ENCODE measurements at places on chromosomes 1 and 21.

DNA sequence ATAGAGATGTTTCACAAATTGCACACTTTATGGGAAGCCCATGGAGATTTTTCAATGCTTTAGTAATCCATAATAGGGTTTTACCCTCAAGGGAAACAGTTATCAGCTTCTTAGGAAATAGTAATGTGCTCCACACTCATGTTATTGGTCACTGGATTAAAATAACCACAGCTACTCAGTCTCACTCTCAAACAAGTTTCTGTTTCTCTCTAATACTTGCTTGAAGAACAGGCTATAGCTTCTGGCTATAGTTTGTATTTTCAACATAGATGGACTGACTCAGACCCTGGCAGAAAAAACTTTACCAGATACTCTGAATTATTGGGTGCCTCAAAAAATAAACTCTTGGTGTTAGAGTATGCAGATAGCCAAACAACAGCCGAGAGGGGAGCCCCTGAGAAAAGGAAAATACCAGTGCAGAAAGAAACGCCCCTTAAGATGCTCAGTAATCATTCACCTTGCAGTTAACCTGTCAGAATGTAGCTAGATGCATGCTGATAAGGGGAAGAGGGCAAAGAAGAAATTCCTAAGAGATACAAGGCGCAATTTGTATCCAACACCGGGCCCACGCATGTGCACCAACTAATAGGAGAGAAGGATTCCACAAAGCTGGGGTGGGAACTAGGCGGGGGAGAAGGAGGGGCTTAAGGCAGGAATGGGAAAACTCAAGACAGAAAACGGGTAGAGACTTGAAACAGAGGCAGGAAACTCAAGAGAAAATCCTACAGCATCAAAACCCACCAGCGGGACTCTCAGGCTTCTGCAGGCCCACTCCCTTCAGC lies 30.4 kb upstream of the PDE4B start:
- DNase-seq, result no peak

DNA sequence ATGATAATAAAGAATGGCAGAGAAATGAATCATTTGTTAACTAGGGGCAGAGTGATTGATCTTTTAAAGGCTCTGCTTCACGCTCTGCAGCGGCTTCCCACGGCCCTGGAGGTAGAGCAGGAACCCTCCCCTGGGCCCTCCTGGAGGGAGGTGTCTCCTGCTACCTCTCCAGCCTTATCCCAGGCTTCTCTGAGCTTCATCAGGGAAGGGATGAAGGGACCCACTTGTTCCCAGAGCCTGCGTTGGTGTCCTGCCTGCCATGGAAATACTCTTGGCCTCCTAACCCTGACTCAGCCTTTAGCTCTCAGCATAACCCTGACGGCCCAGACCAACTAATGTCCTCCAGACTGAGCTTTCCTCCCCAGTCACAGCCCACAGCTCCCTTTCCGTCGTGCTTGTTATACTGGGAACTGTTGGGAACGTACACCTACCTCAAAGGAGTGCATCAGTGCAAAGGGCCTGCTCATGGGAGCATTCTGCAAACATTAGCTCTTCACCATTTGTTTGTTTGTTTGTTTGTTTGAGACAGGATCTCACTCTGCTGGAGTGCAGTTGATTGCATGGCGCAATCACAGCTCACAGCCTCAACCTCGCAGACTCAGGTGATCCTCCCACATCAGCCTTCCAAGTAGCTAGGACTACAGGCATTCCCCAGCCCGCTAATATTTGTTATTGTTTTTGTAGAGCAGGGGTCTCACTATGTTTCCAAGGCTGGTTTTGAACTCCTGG lies 17.4 kb upstream of the HNRNPU start:
- no peak for DNase-seq

DNA sequence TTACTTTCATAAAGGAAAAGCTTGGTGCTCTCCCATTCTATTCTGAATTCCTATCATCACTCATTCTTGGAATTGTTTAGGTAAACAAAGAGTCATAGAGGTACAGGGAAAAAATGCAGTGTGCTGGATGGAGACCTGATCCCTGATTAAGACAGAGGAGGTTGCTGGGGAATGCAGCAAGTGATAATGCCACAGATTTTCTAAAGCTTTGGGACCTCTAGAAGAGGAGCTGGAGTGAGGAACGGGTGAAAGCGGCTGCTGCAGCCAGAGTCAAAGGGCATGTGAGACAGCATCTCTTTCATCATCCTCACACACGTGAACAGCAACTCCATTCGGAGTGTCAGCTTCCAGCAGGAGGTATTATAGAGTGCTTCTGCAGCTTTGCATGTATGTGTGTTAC lies 54.9 kb upstream of the DIPK1A start:
- no peak for DNase-seq

DNA sequence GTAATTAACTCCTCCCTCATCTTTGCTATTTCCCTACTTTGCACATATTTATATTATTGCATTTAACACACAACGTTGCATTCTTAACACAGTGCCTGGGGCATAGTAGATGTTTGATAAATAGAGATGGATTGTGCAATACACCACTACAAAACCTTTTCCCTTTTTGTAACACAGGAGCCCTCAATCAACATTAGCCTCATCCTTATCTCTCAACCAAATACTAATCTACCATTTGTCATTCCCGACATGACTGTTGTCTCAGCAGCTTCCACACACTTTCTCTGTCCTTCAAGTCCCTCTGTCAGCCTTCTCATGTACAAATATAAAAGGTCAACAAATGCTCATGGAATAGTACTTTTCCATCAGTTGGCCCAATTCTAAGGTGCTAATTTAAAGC lies 78.9 kb upstream of the KCNK2 start:
- DNase-seq, result no peak

- DNase-seq, result no peak
Measured at GRCh38 chr21:38753114-38753513, 52.6 kb upstream of the ETS2 start.

DNA sequence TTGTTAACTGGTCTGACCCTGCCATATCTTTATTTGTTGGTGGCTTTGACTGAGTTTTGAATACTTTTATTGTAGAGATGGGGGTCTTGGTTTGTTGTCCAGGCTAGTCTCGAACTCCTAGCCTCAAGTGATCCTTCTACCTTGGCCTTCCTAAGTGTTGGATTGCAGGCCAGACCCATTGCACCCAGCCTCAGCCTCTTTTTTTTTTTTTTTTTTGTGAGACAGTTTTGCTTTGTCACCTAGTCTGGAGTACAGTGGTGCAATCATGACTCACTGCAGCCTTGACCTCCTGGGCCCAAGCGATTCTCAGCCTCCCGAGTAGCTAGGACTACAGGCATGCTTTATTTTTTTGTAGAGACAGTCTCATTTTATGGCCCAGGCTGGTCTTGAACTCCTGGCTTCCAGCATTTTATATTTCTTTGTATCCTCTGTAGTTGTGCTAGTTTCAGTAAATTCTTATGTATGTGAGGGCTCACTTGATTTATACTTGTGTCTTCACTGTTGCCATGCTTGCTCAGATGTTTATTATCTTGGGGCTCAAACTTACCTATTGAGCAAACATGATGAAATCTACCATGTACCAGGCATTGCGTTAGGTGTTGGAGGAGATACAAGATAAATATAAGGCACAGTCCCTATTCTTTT lies 24.1 kb downstream of the THRAP3 start:
- no peak for DNase-seq
